Muscle of leg (tissue), 16 donors: ENCODE measurements at places on chromosomes 4 and X.

GRCh38 chr4:95027905-95028618 is 270.3 kb downstream of the BMPR1B start:
- no peak for DNase-seq

DNA sequence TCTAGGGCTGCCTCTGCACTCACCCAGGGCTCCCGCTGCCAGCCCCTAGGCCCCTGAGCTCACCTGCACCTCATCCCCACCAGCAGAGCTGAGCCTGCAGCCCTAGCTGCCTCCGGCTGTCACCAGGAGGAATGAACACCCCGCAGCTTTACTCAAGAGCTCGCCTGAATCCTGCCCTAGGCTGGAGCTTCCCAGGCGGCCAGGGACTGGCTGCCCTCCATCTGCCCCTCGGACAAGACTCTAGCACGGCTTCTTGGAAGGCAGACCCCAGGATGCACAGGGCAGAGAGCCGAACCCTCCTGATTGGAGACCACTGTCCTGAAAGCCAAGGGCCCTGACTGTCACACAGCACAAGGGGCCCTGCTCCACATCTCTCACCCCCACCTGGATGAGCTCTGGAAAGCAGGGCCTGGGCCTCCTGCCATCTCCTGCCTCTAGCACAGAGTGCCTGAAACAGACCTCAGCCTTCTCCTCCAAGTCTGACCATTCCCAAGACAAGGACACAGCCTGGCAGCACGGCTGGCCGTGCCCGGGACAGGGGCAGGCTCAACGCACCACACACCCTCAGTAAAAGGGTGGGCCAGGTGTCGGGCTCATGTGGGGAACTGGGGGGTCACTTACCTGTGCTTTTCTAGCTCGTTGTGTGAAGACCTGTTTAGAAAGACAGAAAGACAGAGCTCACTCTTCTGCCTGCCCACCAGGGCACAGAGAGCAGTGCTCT is 4.4 kb downstream of the MXD4 start:
- DNase-seq: no peak

- no peak for DNase-seq
These were observed 12.4 kb upstream of the PIN4 start for GRCh38 chrX:72169008-72169728.

GRCh38 chr4:72970756-72971155 is 98.8 kb downstream of the COX18 start:
- DNase-seq: no peak

GRCh38 chr4:158131027-158131426 is 41.8 kb downstream of the GASK1B start:
- DNase-seq: peak; percentile 96

GRCh38 chr4:101954975-101955678 is 164.6 kb downstream of the BANK1 start:
- no peak for DNase-seq

DNA sequence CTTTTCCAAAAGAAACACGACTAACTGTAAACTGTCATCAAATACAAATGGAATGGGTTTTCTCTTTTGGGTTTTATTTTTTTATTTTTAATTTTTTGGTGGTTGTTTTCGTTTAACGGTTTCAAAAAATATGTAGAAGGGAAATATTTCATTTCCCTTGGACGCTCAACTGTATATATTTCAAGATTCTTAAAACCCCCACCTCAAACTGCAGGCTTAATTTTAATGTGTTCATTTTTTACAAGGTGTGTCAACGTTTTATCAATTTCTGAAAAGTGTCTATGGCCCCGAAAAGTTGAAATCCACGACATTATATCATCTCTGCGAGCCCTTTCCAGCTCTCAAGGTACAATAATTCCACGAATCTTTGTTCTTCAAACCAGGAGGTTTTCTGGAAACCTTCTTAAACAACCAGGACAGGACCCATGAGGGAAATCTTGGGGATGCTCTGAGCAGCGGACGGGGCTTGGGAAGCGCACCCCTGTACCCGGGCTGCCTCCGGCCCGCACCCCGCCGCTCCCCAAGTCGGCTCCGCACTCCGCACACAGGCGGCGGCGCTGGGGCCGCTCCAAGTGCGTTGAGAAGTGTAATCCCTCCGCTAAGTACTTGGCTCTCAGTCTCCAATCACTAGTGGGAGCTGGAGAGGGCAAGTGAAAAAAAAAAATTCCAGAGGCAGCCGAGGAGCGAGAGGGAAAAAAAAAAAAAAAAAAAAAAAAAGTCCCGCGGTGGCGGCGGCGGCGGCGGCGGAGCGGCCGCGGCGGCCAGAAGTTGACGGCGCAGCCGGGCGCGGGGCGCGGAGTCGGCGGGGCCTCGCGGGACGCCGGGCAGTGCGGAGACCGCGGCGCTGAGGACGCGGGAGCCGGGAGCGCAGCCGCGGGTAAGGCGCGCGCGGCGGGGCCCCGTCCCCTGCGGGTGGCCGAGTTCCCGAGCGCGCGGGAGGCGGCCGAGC is at the start of gene BMPR1B:
Gene BMPR1B (plus strand): TSS at position 764 of the 949 bp plus-strand sequence. CDS start 346,470 bp downstream, outside the sequence.
- DNase-seq: peak; percentile 88

DNA sequence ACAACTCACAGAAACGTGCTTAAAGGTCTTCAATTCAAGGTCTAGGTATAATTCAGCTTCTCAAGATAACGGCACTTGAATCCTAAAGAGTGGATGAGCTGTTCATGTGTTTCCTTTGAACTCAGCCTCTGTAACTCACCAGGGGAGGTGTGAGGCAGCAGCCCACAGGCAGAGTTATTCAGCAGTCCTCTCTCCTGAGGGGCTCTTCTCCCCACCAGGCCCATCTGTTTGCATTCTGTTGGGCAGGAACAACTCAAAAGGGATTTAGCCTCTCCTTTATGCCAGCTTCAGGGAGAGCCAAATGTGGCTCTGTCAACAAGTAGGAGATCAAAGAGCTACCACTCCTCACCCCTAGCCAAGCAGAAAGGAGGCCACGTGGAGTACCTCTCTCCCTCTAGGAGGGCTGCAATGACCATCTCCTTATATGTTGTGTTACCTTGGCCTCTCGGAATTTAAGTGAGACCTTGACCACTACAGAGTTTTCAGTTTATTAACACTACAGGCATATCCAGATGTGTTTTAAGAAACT is 151.2 kb downstream of the SPATA18 start:
- DNase-seq: no peak

DNA sequence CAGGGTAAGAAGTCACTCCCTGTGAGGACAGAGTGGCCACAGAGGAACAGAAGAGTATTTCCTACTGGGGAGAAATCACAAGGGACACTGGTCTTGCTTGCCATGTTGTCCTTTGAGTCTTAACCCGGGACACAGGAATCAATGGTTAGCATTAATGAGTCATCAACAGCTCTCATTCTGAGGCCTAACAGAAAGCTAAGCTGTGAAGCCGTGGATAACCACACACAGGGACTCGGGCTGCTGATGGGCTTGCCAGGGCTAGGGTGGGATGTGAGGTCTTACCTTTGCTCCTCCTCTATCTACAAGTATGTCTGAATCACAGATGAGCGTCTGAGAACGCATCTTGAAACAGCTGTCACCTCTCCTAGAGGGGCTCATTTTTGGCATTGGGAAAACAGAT is 22.2 kb downstream of the HELT start:
- DNase-seq: no peak

GRCh38 chr4:16524911-16525554 is 298.8 kb upstream of the TAPT1 start:
- DNase-seq: peak; percentile 82

DNA sequence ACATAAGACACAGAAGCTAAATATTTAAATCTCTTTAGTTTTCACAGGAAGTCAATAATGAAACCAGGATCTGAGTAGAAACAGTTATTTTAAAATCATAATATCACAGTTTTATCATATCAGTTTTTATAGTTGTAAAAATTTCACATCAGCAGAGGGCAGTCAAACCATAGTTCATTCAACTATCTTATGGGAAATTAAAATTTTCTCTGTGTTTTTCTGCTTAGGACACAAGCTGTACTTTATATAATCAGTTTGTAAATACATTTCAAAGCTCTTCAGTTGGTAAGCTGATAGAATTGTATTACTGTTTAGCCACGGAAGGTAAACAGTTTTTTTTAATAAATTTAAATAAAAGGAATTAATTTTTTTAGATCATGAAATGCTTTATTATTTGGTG is 204.8 kb upstream of the NUDT6 start:
- peak; percentile 80 for DNase-seq

DNA sequence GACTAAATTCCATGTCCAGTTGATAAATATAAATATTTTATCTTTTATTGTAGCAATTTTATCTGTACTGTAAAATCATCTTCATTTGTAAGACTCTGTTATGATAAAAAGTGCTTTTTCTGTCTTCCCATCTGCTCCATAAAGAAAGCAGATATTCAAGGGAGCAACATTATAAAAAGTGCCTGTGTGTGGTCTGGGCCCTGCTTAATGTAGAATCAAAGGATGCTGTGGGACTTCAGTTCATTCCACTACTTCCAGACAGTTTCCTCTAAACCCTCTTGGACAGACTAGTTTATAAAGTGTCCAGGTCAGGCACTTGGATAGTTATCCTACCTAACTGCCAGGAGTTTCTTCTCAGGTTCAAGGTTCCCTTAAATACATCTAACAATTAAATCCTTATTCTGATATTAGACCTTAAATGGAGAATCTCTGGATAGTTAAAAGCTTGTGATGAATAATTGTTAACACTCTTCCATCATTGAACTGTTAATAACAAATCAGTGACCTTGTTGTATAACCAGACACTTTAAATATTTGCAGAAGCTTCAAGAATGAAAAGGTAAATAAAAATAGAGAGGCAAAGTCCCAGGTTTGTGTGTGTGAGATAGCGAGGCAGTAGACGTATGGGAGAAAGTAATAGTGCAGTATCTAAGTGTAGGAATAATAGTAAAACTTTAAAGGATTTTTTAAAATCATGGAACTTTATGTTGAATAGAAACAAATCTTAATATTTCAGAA is 237.5 kb upstream of the CTSO start:
- peak; percentile 34 for DNase-seq

- peak; percentile 78 for DNase-seq
These were observed 7.9 kb upstream of the FGF13 start for GRCh38 chrX:138719396-138719795.
